ENCODE measurements at places on chromosomes 5 and 9.

GRCh38 chr5:33828626-33829308 is 63.0 kb downstream of the ADAMTS12 start:
- DNase-seq = no peak

GRCh38 chr9:88378317-88378716 is 9.9 kb upstream of the SPIN1 start:
- no peak for DNase-seq

- no peak for DNase-seq
Measured at GRCh38 chr9:78149702-78150291, 86.1 kb upstream of the CEP78 start.

- no peak for DNase-seq
Measured at GRCh38 chr5:148858106-148858505, 31.7 kb downstream of the ADRB2 start.

DNA sequence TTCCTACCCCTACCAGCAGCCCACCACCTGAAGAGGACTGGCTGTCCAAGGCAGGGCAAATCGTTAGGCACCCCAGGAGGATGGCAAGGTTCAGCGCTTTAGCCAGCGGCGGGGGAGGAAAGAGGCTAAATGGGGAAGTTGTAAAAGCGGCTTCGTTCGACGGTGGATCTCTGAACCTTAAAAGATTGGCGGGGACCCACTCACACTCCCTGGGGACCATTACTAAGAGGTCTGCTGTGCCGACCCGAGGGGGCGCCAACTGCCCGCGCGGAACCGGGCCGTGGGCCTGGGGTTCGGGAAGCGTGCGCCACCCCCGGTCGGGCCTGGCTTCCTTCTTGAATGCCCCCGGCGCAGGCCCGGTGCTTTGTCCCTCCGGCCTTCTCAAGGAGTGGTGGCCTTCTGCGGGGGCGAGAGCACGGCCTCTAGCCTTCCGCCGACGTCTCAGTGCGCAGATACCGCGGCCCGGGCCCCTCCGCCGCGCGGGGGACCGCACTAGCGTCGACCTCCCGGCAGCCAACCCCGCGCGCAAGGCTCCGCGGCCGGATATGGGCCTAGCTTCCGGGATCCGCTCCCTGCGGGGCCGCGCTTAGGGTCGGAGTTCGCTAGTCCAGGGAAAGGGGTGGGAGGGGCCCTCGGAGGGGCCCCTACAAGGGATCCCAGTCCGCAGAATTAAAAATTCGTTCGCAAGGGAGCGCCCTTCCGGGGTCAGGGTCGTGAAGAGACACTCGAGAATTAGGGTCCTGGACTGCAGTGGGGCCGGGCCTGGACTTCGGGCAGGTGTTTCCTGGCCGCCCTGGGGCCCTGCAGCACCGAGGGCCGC is 10.5 kb downstream of the NR2F1-AS1 start:
- no peak for DNase-seq
